LHCN-M2 (cell line): ENCODE measurements at places on chromosomes 3 and 15. TPM values are rescaled to one million over a fixed set of nuclear protein-coding genes. Genes with fewer than 3 reads are reported as not detected.
A peak's percentile ranks its signal among the peaks of the same experiment; 100 is the strongest.

ROPN1B gene
- not detected in 2 replicates for total RNA-seq

SLC27A2 gene
- total RNA-seq: not detected in 2 replicates

SLC9C1 gene
- not detected in 2 replicates for total RNA-seq

ZNF774 gene
- total RNA-seq: 0.75 and 0.77 TPM in 2 replicates

ROPN1 gene
- not detected in 2 replicates for total RNA-seq

PIGZ gene
- 0.38 and 2.4 TPM in 2 replicates for total RNA-seq

DNA sequence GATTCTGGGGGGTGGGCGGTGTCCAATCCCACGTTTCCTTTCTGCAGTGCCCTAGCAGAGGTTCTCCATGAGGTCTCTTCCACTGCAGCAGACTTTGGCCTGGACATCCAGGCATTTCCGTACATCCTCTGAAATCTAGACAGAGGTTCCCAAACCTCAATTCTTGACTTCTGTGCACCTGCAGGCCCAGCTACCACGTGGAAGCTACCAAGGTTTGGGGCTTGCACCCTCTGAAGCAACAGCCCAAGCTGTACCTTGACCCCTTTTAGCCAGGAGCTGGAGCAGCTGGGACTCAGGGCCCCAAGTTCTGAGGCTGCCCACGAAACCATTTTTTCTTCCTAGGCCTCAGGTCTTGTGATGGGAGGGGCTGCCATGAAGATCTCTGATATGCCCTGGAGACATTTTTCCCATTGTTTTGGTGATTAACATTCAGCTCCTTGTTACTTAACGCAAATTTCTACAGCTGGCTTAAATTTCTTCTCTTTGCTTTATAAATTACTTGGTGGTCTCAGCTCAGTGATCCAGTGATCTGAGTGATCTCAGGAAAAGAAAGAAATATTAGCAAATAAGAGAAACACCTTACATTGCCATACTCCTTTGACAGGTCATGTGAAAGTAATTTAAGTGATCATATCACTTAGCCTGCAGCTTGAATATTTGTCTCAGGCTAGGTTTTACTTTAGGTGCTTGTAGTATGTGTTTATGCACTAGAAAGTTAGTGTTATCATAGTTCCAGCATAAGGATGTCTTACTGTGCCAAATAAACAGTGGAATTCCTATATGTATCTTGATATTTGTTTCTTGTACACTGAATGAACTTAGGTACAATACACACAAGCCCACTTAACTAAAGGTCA lies 3.0 kb downstream of the SNAP23 start:
- DNase-seq: no peak

DNA sequence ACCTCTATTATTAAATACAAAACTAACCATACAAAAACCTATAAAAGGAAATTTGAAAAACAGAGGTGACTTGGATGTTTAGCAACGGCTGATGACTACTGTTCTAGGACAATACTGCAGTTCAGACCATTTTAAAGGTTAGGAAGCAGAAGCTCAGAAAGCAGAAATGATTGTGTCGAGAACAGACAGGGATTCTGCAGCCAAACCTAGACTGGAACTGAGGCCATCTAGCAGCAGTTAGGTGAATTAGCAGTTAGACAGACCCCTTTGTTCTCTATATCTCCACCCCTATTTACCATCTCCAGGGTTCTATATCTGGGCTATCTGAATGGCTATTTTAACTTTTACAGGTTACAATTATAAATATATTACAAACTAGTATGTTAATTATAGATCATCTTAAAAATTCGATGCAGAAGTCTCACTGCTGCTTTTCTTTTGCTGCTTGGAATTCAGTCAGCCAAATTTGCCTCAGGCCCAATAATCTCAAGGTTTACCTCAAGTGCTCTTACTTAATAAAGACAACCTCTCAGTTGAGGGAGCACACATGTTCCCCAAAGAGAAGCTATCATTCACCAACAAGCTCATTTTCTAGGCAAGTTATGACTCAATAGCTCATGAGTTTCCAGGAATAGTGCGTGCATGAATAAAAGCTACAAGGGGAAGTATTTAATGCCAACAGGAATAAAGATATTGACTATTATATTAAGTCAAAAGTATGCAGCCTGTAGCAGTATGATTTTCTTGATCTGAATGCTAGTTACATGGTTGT lies 9.3 kb upstream of the IL1RAP start:
- no peak for DNase-seq

DNA sequence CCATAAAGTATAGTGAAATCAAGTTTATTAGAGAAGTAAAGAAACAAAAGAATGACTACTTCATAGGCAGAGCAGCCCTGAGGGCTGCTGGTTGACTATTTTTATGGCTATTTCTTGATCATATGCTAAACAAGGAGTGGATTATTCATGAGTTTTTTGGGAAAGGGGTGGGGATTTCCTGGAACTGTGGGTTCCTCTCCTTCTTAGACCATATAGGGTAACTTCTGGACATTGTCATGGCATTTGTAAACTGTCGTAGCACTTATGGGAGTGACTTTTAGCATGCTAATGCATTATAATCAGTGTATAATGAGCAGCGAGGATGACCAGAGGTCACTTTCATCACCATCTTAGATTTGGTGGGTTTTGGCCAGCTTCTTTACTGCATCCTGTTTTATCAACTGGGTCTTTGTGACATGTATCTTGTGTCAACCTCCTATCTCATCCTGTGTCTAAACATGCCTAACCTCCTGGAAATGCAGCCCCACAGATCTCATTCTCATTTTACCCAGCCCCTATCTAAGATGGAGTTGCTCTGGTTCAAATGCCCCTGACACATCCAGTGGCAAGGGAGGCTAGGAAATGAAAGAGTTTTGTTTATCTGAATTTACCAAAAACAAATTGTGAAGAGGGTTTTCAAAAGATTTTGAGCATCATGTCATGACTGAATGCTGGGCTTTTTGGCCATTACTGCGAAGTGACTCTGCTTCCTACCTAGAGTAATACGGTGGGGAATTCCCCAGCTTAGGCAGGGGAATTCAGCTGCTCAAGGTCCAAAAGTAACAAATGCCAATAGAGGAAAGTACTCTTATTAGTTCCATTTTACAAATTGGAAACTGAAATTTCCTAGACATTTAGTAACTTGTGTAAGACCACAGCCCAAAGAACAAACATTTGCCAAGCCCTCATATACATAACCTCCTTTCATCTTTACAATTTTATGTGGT lies 6.2 kb upstream of the SPSB4 start:
- no peak for DNase-seq

DNA sequence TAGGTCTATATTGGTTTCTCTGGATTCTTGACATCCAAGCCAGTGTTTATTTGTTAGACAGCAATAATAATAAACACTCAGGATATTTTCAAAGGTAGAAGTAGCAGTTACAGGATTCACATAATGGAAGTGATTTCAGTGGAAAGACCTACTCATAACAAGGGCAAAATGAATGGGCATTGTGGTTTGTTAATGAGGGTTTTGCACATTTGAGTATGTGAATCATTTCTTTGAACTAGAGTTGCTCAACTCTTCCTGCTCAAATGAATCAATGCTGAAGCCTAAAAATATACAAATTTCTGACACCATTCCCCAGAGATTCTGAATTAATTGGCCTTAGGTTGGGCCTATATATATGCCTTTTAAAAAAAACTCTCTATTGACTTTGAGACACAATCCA lies 4.1 kb upstream of the COL6A5 start:
- peak; percentile 79 for DNase-seq

DNA sequence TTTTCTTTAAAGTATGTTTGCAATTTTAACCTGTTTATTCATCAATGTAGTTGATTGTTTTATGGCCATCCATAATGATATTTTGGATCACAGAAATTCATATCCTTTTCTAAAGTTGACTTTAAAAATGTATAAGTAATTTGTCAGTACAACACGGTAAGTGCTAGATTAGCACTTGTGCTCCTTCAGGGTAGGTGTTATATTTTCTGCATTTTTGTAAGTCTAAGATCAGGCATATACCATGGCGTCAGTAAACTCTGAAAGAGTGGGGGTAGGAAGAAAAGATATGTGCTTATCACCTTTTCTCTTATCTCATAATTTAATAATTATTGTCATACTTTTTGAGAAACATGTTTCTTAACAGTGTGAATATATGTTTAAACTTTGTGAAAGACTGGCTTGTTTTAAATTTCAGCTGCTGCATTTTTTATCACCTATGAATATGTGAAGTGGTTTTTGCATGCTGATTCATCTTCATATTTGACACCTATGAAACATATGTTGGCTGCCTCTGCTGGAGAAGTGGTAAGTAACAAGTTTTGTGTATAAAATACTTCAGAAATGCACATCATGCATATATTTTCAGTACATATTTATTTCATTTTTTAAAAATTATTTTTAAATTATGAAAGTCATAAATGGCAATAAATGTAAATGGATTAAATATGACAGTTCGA lies 22.1 kb downstream of the SLC25A26 start:
- no peak for DNase-seq

DNA sequence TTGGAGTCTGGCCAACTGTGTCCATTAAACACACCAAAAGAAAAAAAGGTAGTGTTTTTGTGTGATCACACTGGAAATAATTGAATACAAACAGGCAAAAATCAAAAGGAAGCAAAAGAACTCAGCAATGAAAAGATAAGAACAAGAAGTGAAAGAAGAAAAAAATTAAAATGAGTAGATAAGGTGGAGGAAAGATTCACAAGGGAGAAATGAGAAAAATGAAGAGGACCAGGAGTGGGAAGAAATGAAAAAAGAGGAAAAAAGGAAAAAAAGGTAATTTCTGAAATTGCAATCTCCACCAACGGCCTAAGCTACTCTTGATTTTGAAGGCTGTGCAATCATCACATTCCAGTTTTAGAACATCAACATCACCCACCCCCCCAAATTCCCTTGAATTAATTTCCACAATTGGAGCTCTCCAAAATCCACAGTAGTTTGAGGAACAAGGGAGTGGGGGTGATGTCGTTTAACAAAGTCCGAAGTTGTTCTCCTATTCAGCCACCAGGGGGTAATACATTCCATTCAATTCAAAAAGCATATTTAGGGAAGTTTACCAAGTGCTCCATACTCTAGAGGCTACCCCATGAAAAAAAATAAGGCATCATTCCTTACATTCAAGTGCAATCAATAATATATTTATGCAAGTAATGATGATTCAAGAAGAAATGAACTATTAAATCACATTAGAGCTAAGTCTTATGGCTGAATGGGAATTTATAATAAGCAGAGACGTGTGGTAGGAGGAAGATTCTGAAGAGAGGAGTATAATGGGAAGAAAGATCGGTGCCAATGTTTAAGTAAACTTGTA lies 37.4 kb downstream of the ZNF860 start:
- peak; percentile 54 for DNase-seq

GRCh38 chr3:107904536-107905066 lies 186.2 kb downstream of the CD47 start:
- DNase-seq: no peak

DNA sequence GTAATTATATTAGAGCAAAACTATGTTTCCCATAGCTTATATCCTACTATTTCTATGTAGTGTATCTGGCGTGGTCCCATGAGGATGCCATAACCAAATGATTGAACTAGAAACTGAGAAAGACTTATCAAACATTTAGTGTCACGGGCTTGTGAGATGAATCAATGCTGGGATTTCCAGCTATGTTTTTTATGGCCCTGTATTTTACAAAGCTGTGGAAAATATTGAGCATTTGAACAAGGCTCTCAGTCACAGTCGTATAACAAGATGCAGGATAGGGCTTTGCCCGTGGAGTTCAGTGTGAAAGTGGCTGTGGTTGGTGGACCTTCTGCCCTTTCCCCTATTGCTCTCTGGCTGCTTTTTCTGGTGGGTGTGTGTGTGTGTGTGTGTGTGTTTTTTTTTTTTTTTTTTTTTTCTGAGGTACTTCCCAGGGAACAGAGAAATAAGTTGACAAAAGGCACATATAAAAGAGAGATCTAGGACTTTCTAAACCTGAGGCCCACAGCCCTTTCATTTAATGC lies 60.7 kb downstream of the CACNA1D start:
- no peak for DNase-seq

- DNase-seq: no peak
Measured at GRCh38 chr3:124168271-124168670, 176.3 kb upstream of the ROPN1 start.

DNA sequence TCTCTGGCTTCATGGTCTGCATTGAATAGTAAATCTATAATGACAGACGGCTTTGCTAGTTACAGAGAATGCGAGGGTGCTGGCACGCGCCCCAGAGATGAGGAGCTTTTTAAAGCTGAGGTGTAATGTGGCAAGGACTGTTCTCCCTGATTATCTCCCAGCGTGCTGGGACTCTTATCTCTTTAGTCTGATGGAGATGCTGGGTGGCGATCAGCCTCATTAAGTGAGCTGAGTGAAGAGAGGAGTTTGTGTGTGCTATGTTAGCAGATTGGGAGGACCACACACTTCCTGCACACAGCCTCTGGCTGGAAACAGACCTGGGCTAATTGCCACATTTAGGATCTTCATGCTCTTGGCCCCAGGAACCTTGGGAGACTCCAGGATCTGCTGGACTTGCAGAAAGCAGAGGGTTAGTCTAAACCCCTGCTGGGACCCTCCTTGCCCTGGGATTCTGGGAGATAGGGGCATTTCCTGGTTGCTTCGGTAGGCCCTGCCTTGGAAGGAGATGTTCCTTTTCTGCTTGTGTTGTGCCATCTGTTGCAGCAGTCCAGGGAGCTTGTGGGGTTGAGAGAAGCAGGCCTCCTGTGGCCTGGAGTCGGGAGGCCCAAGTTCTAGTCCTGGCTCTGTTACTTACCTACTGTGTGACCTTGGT lies 15.0 kb downstream of the PDIA5 start:
- no peak for DNase-seq

DNA sequence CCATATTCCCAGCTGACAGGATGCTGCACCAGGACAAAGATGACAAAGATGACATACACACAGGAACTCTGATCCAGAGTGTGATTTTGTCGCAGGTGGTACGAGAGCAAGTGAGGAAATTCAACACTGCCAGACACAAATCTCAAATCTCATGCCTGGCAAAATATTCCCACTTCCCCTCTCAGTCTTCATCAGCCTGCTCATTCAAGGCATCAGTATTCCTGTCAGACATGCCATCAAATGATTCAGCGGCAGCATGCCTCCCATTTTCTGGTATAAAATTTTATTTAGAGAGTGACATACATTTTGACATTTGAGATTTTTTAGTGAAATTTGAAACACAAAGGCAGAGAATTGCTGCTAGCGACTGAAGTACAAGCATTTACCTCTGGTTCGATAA lies 228.1 kb upstream of the LMCD1 start:
- no peak for DNase-seq

DNA sequence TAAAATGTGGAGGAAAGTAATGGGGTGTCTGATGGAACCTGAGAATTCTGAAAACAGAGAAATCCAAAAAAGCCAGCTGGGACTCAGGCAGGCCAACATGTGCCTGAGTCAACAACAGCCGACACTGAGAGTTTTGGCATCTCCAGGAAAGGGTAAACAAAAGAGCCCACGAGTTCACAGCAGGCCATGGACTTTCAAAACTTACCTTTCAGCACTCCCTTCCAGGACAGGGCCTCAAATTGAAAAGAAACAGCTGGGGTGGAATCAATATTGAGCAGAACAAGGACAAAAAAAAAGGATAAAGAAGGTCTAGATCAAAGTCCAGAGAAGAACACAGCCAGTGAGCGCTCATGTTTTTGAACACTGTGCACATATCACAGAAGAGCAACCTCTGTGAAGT lies 735.4 kb upstream of the GRM7 start:
- no peak for DNase-seq
